ENCODE measurements at places on chromosomes 6 and 20.

GRCh38 chr20:40770564-40771307, 81.7 kb upstream of the MAFB start:
- DNase-seq = no peak

DNA sequence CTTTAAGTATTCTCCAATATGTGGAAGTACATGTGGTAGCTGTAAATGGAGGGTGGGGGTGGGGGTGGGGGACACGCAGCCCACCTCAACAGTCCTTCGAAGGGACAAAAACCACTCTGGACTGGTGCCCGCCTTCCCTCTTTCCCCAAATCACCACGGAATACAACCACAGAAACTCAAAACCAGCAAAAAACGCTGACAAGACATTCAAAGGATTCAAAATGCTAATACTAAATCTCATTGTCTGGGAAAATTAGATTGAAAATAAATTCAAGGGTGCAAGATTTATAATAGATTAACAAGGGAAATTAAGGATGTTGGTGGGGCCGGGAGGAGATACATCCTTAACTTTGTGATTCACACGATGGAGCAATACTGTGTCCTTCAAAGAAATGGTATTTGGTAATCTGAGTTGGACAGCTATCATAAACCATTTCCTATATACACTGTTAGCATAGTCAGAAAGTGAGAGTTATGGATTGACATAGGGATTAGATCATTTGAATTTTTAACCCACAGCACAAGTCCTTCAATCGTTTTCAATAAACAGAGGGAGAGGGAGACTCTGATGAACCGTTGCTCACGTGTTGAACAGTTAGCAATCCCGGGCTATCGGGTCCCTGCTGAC, 766 bp upstream of the TBC1D22B start:
- no peak for DNase-seq

DNA sequence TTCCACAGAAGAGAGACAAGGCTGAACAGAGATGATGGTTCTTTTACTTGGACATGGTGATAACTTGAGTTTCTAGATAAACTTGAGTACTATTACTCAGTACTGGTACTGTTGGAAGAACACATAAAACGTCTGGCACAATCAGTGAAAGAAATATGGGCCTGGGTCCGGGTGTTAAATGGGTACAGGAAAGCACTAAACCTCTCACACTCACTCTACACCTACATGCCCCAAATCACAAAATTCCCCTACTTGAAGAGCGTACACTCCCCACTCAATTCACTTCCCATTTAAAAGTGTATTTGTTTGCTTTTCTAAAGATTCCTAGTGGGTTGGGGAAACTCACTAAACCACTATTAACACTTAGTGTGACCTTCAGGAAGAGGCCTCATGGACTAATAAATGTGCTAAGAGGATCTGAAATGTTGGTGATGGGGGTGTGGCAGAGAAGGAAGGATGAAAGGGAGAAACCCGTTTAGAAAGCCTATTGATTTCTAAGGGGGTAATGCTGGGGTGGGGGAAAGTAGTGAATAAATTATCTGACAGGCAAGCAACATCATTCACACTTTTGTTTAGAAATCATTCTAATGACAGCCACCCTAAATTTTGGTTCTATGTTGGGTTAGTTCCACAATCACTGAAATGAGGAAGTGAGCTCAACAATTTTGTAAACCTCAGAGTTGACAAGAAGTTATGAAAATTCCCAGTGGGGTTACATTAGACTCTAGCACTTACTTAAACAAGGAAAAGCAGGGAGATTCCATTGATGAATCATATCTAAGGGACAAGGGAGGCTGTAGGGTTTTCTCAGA, 222.6 kb upstream of the MARCKS start:
- no peak for DNase-seq

- DNase-seq = no peak
Measured at GRCh38 chr6:12148317-12148801, 136.2 kb downstream of the HIVEP1 start.

GRCh38 chr6:87858440-87858839, 156.4 kb upstream of the AKIRIN2 start:
- no peak for DNase-seq

DNA sequence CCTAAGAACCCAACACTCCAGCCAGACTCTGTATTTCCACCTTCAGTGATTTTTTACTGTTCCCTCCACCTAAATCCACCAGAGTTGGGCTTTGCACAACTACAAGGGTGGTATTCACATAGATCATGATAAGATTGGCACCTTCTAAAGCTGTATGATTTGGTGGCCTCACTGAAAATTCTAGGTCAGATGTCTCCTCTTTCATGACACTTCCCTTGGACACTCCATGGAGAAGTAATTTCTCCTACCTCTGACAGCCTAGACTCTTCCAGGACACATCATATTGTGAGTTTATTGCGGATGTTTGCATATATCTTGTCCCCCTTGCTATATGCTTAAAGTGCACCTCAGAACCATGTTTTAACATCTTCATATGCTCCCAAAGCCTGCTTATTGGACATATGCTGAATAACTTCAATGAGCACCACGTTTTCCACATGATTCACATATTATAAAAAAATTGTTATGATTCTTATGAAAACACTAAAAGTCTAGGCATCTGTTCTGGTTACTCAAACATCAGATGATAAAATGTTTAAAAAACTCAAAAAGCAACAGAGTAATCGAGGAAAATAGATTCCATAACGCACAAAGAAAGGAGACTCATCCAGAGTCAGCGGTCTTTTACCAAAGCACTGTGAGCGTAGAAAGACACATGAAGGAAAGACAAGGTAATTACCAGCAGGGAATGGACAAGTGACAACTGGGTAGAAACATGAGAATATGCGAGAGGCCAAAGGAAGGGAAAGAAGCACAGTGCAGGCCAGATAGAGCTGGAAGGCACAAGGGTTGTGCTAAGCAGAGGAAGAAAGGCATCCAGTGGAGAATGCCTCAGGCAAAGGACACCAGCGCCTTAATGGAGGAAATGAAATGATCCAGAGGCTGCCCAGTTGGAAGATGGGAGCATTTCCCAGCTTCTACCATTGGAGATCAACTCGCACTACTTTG, 46.5 kb downstream of the KIF16B start:
- no peak for DNase-seq

GRCh38 chr6:145267076-145267867, 468.0 kb downstream of the EPM2A start:
- no peak for DNase-seq

DNA sequence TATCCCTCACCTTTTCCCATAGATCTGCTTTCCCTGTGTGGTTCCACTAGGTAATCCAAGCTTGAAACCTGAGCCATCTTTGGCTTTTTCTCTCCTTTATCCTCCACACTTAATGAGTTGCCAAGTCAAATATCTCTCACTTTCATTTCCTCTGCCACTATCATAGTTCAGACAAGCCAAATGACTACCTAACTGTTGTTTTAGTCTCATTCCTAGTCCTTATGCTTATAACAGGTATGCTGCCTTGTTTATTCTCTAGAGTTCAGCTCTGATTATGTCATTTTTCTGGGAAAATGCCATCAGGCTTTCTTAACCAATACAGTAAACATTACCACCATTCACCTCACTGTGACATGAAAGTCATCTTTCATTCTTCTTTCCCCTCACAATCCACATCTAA, 6.5 kb downstream of the EFHC1 start:
- no peak for DNase-seq

GRCh38 chr6:3138341-3138740, 19.0 kb downstream of the TUBB2A start:
- no peak for DNase-seq

- DNase-seq = no peak
Measured at GRCh38 chr6:26657256-26657655, 2.3 kb downstream of the ZNF322 start.

DNA sequence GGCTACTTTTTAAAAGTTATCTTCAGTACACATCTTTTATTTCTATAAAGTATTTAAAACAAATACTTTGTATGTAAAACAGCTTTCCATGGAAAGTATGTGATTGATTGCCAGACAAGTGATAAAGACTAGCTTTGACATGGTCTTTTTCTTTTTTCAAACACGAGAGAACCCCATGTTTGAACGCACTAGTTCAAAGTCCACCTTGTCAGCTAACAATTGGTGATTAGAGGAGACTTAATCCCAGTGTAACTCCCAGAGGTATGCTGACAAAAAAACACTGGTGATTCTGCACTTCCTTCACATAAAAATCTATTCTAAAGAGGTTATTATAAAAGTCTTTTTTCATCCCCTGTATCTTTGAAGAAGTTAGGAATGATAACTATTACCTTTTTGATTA, 438.1 kb downstream of the GJA1 start:
- no peak for DNase-seq

DNA sequence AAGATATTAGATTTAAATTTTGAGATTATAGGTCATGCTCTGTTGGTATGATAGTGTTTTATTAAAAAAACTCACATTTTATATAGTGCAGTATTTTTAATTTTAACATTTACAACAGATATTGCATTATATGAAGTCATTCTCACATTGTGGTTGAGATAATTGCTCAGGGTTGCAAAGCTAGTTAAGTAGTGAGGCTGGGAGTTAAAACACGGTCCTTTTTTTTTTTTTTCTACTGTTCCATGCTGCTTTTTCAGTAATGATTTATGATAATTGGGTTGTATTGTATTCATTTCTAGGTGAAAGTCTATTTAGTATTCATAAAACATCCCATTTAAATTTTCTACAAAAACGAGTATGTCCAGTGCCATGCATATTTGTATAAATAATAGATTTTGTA, 117.6 kb upstream of the EDN1 start:
- DNase-seq = no peak

DNA sequence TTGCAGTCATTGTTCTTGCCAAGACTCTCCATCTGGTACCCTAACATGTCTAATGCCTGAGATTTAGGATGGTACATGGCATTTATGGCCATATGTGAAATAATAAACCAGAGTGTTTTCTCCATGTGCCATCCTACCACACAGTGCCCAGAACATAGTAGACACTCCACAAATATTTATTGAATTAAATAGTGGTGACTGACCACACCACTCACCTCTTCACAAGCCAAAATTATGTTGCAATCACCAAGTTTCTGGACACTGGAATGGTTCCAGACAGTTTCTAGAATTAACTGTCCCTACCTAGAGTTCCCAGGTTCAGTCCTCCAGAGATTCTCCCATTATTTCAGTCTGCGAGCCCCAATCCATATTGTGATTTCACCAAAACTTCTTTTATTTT, 427.3 kb downstream of the KIF16B start:
- DNase-seq = no peak

- DNase-seq = no peak
Measured at GRCh38 chr6:76708641-76709331, 636.3 kb upstream of the IMPG1 start.

GRCh38 chr20:5586720-5587119, 163.5 kb upstream of the SHLD1 start:
- no peak for DNase-seq

Data from NCI-H2081 (cell line).